ENCODE measurements at places on chromosomes 11 and 22.

DNA sequence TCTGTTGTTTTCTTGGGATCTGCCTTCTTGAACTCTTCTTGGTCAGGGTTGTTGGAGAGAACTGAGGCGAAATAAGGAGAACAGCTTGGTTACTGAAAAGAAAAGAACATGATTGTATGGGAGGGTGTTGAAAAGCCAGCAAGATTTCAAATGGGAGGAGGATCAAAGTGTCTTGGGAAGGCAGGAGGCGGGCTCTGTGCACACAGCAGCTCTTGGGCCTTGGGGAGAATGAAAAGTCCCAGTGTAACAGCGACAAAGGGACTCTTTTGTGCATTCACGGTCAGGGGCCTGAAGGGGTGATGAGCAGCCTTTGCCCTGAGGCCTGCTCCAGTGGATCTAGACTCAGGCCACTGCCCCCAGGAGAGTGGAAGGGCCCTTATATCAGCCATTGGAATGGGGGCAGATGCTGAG, 135.4 kb downstream of the ADAMTS15 start:
- no peak for DNase-seq

- no peak for DNase-seq
Observed at GRCh38 chr11:94858012-94858705, 90.0 kb downstream of the AMOTL1 start.

DNA sequence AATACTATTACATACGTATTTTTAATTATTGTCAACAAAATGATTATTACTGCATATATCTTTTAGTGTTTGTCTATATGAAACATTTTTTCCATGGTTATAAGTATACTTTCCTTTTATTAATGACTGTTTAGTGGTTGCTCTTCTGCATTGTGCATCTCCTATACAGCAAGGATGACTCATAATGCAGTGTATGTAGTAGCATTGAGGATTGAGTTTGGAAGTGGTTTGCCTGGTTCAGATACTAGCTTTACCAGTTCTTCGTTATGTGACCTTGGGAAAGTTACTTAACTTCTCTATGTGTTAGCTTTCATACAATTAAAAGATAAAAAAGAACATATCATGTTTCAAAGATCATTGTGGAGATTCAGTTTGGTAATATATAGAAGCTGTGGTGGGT, 44.1 kb downstream of the CHORDC1 start:
- DNase-seq: no peak

DNA sequence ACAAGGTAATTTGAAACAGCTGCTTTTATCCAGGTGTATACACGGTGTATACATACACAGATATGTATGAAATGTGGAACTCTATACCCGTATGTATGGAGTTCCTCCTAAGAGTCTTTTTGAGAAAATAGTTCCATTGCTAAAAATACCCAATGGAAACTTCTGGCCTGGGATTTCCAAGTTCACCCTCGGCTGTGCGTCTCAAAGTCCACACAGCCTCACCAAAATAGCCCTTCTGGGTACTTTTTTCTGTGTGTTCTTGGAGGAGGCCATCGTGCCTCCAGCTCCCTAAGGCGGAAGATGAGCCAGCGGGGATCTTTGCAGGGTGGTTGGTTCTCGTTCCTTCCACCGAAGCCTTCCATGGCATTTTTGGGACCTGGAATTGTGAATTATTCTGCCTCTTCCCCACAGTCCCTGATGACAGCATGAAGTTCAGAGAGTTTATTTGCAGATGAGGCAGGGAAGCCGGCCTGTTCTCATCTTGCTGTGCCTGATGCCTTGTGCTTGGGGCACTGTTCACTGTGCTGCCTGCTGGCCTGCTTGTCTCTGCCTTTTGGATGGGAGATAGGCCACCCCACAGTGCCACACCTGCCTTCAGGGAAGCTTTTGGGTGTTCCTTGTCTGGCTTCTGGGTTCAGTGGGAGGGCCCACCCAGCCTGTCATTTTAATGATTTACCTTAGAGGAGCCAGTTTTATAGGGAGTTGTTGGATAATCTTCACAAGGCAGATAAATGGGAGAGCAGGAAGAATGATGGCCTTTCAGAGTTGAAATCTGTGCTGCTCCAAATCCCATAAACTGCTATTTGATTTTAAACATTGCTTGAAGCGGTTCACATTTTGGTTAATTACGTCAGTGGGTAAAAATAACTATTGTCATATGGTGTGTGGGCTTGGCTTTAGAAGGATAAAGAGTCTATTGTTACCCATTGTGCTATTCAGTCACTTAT, 112.7 kb upstream of the OR4B1 start:
- DNase-seq: no peak

- DNase-seq: no peak
Observed at GRCh38 chr11:120652705-120653335, 141.3 kb downstream of the GRIK4 start.

- DNase-seq: no peak
Observed at GRCh38 chr11:47352556-47352955, at the start of gene MYBPC3. Gene MYBPC3 (minus strand): TSS chr11:47352702. CDS start chr11:47352647, 55 bp downstream.
